Stimulated activated CD4-positive, alpha-beta T cell treated with anti-CD3 and anti-CD28 coated beads, Interleukin-4, amount 100 ng/mL, for 24 hours (primary cell): ENCODE measurements at places on chromosomes 16 and 17.

DNA sequence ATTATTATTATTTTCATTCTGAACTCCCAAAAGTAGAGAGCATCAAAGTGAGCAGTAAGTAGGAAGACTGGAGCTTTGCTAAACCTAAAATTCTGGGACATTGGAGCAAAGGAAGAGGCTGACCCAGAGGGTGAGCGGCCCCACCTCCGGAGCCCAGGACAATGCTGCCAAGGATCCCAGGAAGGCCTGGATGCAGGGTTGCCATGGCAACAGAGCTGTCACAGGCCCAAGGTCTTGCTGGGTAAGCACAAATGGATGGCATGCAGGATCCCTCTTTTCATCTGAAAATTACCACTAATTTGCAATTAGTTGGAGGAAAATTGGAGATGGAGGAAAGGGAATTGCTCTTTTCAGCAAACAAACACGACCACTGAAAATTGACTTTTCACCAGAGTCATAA lies 457.9 kb upstream of the CDH5 start:
- no peak for DNase-seq

DNA sequence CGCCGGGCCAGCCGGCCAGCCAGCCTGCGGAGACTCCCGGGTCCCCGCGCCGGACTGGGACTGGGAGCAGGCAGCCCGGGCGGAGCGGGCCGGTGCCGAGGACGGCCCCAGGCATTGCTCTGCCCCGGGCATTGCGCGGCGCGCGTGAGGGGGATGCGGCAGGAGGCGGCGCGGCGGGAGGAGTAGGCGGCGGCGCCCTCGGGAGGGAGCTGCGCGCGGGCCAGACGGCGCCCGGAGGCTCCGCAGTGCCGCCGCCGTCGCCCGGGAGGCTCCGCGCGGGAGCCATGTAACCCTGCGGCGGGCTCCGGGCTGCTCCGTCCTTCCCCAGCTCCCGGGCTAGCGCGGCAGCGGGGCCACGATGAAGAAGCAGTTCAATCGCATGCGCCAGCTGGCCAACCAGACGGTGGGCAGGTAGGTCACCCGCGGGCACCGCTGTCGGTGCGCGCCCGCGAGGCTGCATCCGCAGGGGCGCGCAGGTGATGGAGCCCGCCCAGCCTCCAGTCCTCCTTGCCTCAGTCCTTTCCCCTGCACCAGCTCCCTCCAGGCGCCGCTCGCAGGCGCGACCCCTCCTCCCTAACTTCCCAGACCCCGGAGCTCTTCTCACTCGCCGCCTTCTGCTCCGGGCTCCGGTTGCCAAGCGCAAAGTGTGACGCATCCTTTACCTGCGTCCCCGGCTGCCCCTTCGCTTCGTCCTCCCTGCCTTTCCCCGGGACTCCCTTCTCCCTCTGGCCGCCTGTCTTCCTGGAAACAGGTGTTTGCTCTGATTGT lies at the start of gene ARHGAP44:
ARHGAP44 (plus strand) TSS at position 18 of the 768 bp plus-strand sequence; CDS start at position 359, 341 bp downstream.
- no peak for DNase-seq

GRCh38 chr16:23917621-23918020 lies 81.8 kb downstream of the PRKCB start:
- DNase-seq = no peak

DNA sequence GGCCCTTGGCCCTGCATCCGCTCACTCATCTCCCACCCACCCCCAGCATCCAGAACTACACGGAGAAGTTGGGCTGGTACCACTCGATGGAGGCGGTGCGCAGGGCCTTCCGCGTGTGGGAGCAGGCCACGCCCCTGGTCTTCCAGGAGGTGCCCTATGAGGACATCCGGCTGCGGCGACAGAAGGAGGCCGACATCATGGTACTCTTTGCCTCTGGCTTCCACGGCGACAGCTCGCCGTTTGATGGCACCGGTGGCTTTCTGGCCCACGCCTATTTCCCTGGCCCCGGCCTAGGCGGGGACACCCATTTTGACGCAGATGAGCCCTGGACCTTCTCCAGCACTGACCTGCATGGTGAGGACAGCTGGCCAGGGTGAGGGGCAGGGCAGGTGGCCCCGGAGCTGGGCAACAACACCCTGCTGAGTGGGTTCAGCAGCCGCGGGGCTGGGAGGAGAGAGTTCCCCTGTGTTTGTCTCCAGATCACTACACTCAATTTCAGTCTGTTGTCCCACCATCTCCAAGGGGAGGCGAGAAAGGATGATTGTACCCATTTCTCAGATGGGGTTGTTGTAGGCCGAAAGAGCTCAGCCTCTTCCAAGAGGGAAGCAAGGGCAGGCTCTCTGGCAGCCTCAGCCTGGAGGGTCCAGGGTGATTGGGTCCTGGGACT lies 14.4 kb downstream of the MMP15 start:
- DNase-seq = no peak

DNA sequence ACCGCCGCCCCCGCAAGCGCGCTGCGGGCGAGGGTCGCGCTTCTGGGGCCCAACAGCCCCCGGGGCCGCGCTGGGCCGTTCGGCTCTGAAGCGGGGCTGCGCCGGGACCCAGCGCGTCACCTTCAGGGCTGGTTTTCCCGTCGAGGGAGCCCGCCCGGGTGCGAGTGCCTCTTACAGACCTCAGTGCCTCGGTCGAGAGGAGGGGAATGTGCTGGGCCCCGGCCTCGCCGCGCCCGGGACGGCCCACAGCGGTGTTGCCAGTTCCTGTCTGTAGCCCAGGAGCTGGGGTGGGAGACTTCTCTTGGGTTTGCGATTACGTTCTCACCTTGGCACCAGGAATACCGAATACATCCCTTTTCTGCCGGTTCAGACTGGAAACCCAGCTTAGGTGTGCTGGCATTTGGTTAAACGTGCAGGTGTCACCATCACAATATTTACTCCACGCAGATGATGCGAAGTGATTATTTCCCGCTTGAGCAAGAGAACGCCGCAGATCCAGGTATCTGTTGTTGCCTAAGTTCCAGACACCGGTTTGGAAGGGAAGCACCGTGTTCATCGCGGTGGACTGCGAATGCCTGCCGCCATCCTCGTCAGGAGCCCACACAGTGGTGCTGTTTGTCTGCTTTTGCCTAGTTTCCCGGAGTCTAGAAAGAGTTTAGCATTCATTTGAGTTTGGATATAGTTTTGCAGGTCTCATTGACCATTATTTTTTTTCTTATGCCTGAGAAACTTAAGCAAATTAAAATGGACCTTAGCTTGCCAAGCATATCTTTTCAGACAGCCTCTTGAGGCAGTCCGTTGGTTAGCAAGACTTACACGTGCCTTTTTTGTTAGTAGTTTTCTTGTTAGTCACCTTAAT lies 914 bp downstream of the MAP1LC3B start:
- peak; percentile 50 for DNase-seq

DNA sequence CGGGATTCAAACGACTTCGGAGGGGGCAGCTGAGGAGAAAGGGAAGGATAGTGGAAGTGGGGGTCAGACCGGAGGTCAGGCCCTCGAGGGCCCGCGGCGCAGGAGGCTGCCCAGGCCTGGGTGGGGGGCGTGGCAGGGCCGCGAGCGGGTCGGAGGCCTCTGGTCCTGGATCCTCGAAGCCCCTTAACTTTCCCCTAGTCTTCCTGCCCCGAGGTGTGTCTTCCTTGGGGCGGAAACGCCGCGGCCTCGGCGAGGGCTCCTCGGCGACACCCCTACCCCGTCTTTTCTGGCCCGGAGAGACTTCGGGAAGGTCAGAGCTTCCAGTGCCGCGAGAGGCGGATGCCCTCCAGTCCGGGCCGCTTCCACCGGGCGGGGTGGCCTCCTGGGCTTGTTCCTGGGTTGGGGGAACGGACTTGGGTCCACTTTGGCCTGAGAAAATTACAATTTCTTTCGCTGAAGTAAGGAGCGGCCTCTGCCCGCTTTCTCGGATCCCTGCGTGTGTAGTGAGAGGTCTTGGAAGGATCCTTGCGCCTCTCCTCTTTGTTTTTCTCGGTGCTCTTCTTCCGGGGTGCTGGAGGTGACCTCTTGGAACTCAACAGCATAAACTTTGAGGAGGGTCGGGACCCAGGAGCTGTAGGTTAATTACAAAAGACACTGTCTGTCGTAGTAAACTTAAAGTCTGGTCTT lies 491 bp downstream of the IST1 start:
- no peak for DNase-seq

DNA sequence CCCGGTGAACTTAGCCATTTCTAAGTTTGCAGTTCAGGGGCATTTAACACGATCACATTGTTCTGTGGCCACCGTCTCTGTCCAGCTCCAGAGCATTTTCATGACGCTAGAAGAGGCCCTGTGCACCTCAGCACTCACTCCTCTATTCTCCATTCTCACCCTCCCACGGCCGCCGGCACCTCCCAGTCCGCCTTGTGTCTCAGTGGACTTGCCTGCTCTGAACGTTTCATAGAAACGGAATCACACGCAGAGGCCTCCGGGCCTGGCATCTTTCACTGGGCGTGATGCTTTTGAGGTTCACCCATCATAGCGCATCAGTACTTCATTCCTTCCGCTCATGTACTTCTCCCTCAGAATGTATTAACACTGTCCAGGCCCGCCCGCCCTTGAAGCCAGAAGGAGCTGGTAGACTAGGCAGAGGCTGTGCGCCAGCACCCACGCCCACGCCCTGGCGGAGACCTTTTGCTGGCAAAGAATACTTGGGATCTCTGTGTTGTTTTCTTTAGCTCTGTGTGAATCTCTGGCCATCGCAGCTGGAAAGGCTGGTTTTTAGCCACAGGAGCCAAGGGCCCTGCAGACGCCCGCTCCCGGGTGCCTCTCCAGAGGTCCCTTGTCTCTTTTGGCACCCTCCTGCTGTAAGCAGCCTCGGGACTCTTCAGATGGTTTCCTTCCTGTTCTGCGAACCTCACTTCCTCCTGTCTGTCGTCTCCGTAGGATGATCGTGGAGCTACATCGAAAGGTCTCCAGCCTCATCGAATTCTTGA lies 23.4 kb upstream of the JPT2 start:
- DNase-seq = no peak

GRCh38 chr17:34242587-34243363 lies 12.3 kb upstream of the CCL2 start:
- DNase-seq = no peak

DNA sequence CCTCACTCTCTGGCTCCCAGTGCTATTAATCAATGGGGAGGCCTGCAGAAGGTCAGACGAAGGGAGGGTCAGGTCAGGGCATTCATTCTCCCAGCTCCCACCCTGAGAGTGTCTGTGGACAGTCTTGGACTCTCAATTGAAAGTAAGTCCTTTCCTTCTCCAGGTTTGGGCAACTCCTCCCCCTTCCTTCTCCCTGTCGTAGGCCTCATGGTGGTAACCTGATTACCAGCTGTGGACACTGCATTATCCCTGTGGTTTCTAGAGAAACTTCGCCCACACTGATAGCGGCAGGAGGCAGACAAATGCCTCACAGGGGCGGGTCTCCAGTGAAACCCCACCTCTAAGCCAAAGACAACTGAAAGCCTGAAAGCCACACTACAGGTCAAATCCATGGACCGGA lies 57.7 kb upstream of the SLC25A19 start:
- DNase-seq = peak; percentile 36

DNA sequence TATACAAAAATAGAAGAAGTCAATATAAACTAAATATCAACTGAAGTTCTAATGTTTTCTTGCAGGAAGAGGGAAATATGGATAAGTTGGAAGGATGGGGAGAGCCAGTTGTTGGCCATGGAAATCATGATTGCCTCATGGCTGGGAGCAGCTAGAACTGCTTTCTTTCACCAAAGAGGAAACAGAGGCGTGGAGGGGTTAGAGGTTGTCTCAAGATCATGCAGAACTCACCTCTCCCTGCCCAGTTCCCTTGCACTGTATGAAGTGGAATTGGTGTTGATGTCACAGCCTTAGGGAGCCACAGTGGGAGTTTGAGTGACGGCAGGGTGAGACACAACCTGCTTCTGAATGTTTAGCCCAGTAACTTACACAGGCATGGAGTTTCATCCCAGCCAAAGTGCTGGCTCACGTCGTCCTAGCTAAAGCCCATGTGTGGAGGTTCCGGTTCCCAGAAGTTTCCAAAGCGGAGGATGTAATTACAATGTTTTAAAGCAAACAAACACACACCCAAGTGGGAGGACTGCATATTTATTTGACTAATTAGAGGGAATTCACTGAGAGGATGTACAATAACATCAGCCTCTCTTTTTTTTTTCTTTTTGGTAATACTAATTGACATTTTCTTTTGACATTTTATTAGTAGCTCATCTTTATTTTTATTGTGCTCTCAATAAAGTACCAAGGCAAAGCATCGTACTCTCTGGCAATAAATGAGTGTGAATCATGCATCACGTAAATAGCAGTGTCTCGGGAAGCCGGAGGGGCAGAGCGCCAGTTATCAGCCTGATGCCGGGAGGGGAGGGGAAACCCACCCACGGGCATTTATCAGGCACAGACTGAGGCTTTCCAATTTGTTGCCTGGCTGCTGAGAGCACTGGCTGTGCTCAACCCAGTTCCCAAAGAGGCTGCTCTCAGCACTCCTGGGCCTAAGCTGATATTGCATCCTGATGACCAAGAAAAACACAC lies 118.7 kb upstream of the CDH5 start:
- no peak for DNase-seq

- peak; percentile 41 for DNase-seq
Observed at GRCh38 chr17:50272711-50273653, 1.3 kb upstream of the TMEM92 start.

DNA sequence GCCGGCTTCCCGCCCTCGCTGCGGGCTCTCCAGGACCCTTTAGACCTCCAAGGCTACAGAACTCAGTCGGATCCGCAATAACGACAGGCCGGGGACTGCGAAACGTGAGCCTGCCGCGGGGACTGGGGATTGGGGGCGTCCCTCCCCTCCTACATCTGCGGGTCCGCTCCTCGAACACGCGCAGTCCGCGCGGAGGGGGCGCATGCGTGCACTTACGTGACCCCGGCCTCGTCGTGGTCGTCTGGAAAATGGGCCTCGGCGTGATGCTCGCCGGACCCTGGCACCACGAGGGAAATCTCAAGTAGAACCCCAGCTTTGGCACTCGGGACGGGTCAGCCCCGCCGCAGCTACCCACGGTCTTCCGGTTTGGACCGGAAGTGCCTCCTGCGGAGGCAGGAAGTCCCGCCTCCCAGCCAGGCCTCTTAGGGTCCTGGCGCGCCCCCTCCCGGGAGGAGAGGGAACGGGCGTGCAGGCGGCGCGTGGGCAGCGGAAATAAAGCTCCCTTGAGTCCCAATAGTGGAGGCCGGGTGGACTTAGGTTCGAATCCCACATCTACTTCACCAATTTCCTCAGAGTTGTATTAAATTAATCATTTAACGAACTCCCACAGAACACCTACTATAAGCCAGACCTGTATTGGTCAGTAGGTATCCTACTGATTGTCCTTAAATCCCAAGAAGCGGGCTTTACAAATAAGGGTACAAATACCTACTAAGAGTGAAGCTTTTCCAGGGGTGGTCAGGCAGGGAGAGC lies at the start of gene TAF1C:
TAF1C (minus strand) TSS at position 373 of the 753 bp plus-strand sequence. CDS start 2,069 bp downstream, outside the sequence.
- peak; percentile 92 for DNase-seq

GRCh38 chr17:80352991-80353665 lies 61.8 kb upstream of the ENDOV start:
- DNase-seq = no peak

- no peak for DNase-seq
Observed at GRCh38 chr17:59504821-59505220, 60.6 kb upstream of the DHX40 start.

GRCh38 chr16:30902029-30902972 lies 5.9 kb downstream of the CTF1 start:
- DNase-seq = peak; percentile 49

DNA sequence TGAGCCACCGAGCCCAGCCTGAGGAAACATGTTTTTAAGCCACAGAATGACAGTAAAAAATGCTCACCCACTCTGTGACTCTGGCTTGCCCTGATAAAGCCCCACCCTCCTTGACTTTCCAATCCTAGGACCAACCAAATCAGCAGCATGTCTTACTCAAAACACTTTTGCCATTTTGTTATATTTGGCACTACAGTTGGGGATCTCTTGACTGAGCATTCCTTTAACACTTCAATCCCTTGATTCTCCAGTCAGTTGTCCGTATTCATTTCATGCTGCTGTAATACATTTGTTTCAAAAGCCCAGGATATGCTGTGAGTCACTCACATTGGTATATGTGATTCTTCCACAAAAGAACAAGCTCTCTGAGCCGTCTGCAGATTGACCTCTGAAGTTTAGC lies 8.2 kb downstream of the MYH3 start:
- DNase-seq = no peak
